Progenitor cell of endocrine pancreas (in vitro differentiated cells): ENCODE measurements at places on chromosomes 2 and 18.

- no peak for DNase-seq
Measured at GRCh38 chr2:104518256-104518655, 335.7 kb upstream of the POU3F3 start.

DNA sequence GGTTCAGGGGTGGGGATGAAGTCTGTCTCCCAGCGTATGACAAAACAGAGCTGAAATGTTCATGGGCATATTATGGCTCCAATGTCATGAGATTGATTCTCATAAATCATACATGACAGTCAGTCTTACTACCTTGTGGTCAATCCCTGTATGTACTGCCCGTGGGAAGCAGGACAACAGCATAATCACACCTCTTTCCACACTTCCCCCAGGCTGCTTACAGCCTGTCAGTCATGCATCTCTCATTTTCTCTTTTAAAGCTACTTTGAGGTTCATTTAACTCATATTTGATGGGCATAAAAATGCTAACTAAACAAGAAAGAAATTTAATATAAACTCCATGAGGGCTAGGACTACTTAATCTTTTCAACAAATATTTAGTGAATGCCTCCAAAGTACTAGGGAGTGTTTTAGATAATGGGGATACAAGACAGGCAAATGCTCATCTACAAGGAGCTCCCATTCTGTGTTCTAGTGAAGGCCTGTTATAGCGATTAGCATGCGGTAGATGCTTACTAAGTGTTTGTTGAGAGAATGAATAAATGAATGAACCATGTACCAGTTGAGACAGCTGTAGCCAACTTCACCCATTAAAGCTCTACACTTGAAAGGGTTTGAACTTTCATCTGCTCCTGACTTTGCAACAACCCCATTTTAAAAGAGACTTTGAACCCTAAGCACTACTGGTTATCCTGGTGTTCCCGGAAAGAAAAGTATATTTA, 89.1 kb downstream of the ALPK2 start:
- no peak for DNase-seq

GRCh38 chr18:44789710-44790109, 109.0 kb downstream of the SETBP1 start:
- DNase-seq = no peak

DNA sequence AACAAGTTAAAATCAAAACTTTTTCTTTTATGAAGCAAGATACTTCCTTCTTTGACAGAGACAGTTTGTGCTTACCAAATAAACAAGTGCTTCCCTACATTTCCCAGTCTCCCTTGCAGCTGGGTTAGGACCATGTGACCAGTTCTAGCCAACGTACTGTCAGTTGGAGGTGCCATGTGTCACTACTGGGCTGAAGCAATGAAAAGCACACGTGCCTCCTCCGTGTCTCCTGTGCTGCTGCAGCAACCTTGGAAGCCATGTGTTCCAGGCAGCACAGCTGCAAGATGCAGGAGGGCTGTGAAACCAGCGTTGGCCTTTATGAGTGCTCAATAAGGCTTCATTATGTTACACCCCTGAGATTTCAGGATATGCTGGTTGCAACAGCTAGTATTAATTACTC, 93.2 kb downstream of the DHRS9 start:
- no peak for DNase-seq

DNA sequence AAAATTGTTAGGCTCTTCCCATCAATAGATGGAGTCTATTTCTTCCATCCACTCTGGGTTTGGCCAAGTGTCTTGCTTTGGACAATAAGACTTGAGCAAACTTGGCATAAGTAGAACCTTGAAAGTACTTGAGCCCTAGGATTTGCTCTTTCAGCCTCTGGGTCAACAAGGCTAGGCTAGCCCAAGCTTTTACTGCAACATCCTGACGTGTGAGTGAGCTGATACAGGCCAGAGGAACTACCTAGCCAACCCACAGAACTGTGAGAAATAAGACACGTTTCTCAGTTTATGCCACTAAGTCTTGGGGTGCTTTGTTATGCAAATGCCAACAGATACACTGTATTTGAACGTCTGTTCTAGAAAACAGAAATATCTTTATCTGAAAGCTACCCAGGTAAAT, 71.9 kb downstream of the LRP2 start:
- DNase-seq = no peak
